ENCODE measurements at places on chromosomes 3 and 15.

DNA sequence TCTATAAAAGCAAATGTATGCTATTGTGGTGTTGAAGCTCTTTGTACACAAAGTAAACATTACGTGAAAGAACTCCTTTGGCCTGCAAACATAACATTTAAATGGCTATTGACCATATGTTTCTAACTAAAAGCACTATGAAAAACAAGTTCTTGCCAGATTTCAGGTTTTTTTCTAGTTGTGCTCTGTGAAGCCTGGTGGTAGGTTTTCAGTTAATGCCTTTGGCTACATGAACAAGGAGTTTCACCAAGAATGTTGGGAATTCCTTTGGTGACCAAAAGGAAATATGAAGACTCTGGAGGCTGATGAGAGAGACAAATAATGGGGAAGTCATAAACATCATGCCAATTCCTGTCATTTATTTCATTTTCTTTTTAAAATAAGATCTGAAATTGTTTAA is 66.0 kb downstream of the RBMS3 start:
- DNase-seq, result no peak

- peak; percentile 67 for DNase-seq
These were observed 1.0 kb downstream of the ZFAND6 start for GRCh38 chr15:80060356-80061006.

- DNase-seq, result no peak
These were observed 136.2 kb downstream of the MDFIC2 start for GRCh38 chr3:70176224-70176623.

DNA sequence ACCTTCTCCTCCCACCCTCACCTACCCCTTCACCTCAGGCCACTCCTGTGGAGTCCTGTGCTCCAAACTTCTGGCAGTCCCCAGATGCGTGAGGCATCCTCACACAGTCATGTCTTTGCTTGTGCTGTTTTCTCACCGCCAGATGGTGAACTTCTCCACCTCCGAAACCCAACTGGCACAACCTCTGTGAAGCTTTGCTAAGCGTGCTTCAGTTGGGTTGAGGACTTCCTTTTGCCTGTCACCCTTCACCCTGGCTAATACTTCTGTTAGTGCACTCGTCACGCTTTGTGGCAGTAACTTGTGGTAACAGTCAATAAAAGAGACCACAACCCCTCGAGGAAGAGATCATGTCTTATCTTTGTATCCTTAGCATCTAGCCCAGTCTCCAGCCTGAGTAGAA is 42.0 kb upstream of the SKOR1 start:
- no peak for DNase-seq

GRCh38 chr3:153357436-153357835 is 195.4 kb downstream of the RAP2B start:
- DNase-seq, result no peak

- DNase-seq, result no peak
These were observed 13.8 kb upstream of the OCA2 start for GRCh38 chr15:28112962-28113361.

DNA sequence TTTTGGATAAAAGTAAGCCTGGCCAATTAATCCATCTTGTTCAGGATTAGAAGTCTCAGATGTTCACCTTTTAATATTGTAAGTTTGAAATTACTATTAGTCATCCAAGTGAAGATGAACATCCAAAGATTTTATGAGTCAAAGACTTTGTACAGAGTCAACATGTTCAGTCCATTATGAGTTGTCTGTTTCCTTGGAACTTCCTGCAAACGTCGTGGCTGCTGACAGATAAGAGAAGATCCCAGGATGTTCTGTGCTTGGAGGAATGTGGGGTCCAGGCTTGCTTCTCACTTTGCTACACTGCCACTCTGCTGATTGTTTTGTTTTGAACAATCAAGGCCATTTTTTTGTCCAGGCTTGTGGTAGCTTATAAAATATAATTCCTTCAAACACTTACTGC is 74.3 kb upstream of the SLCO2A1 start:
- DNase-seq, result no peak

- no peak for DNase-seq
These were observed 542.4 kb downstream of the SQOR start for GRCh38 chr15:46177219-46177618.

DNA sequence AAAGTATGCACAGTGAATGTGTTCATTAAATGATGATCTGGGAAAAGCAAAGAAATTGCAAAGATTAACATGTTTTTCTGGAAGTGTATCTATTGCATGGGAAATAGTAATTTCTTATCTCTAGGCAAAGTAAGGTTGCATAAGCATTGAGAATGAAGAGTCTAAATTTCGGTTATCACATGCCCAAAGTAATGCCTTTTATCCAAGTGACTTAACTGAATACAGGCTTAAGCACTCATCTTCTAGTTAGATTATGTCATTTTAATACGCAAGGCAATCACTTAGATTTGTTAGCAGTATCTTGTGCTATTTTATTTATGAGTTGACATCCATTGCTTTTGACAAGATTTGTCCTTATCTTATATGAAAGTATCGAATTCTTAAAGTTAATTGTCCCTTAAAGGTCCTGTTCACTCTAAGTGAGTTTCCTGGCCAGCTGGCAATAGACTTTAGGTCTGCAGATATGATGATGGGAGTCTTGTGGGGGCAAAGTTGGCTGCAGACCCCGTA is 100.5 kb downstream of the NAALADL2 start:
- DNase-seq, result no peak

- no peak for DNase-seq
These were observed 614.8 kb upstream of the ZNF717 start for GRCh38 chr3:76400141-76400540.

DNA sequence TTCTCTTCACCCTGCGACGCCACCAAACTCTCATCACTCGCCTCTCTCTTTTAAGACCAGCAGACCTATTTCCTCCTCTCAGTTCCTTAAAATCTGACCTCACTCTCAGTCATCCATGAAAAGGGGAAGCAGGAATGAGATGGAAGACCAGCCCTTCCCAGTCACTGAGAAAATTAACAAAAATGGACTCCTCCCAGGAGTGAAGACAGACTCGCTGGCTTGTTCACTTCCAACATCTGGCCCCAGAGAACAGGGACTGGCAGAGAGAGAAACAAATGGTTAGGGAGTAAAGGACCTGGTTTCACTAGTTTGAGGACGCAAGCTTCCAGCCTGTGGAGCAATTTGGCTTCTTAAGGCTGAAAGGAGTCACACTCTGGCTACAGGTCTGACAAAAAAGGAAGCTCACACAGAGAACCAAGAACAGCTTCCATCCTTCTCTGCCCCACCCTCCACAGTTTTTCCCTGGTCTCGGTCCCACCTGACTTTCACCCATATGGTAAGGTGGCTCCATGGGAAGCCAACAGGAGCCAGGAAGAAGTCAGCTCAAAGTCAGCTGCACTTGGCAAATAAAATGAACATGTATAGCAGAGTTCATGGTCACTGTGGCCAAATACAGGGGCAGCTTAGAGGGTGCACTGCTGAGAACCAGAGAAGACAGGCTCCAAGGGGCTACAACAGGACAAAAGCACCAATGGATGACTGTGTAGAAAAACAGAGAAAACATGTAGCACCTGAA is 57.2 kb downstream of the ITGB5 start:
- DNase-seq, result peak; percentile 81

DNA sequence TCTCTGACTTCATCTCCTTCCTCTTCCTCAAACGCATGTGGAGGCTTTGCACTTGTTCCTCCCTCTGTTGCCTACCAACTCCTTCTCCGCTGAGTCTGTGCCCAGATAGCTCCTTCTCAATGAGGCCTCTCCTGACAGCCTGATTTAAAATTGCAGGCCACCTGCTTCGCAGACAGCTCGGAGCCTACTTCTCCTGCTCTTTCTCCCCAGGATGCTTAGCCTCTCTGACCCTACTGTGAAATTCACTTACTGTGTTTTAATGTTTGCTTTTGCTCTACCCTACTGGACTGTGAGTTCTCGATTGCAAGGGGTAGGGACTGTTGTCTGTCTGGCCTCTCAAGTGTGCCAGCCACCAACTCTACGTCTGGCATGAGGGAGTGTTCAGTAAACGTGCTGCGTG is 83.4 kb downstream of the EEFSEC start:
- peak; percentile 26 for DNase-seq

DNA sequence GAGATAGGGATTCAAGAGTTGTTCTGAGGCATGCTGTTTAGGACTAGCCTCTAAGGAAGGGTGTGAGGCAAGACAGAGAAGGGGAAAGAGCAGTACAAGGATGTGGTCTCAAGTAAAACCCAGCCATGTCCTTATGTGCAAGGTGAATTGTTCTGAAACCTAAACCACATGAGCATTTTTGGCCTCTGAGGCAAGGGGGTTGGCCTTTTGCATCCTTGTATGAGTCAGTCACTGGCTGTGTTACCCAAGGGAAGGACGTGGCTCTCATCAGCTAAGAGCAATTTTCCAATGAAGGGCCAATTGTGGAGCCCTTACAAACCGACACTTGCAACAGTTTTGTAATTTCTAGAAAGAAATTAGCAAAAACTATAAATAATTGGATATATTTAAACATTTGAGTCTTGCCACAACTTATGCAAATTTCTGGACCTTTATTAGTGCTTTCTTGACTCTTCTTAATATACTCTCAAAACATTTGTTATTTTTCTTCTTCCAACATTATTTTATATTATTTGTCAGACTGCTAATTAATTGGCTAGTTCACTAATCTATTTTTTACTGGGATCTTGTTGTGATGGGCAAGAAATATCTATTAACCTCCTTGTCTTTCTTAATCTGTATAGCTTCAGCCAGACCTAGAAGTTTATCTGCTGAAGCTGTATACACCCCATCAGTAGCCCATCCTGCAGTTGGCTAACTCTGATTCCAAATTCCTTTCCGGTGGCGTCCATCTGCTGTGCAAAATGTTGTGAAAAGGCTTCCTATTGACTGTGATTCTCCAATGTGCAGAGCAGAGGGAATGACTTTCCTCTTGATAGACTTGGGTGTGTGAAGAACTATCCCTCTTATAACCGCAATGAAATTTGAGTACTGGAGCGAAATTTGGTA is 97.7 kb upstream of the P2RY1 start:
- no peak for DNase-seq

- peak; percentile 47 for DNase-seq
These were observed 501.7 kb downstream of the SHQ1 start for GRCh38 chr3:72346526-72346926.

GRCh38 chr3:48960841-48961413 is 29.1 kb upstream of the P4HTM start:
- no peak for DNase-seq

DNA sequence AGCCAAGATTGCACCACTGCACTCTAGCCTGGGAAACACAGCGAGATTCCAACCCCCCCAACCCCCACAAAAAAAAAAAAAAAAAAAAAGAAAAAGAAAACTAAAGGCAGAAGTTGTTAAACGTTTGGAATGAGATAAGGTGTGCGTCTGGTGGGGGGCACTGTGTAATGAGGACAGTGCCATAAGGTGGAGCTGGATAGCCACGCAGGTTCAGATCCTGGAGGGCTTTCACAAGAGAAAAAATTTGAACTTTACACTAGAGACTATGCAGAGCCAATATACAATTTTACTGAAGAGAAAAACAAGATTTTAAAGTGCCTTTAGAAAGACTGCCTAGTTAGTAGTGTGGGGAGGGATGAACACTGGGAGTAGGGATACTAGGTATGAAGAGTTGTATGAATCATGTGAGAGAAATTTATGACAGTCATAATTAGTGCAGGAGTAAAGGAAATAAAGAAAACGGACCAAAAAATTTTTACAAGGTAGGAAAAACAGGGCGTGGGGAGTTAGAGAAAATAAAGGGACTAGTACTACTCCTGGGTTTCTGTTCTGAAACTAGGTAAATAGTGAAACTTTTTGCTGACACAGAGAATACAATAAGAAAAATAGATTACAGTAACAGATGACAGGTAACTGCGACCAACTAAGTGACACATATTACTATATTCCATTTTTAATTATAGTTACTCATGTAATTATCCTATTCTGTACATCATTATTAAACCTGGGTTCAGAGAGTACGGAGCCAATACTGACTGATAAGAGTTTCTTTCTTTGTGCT is 108.1 kb downstream of the PEAK1 start:
- DNase-seq, result no peak

All from inflammatory macrophage treated with lipopolysaccharide for 1 hour (primary cell).